ENCODE measurements at places on chromosomes 13 and 19. TPM values are rescaled to one million over a fixed set of nuclear protein-coding genes. Genes with fewer than 3 reads are reported as not detected.

- H3K4me1 ChIP-seq = no peaks in the 10 kb centered on the region
- no peak for DNase-seq
- no peak overlapping the region for H3K27ac ChIP-seq
- H3K4me3 ChIP-seq = no peak overlapping the region
- no peaks in the 10 kb centered on the region for H3K36me3 ChIP-seq
Measured at GRCh38 chr13:96216543-96216942, 126.6 kb downstream of the HS6ST3 start.

GRCh38 chr13:46086985-46087384, 17.8 kb downstream of the CPB2 start:
- no peaks in the 10 kb centered on the region for H3K4me1 ChIP-seq
- no peak overlapping the region for H3K4me3 ChIP-seq
- H3K27me3 ChIP-seq = no peaks in the 10 kb centered on the region
- DNase-seq = no peak
- no peak overlapping the region for H3K27ac ChIP-seq

OR10H5 gene
- not detected for total RNA-seq

DNA sequence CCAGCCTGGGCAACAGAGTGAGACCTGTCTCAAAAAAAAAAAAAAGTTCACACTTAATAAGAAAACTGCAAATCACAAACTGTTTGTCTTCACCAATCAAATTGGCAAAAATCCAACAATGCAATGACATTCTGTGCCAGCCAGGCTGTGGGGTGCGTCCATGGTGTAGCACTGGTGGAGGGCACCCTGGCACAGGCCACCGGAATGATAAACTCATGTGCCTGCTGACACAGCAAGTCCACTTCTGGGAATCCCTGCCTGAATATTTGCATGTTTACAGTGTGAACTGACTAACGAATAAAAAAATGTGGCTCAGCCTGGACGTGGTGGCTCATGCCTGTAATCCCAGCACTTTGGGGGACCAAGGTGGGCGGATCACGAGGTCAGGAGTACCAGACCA, 1.6 kb upstream of the LRRC25 start:
- DNase-seq = peak; percentile 78
- no peak overlapping the region for H3K27ac ChIP-seq
- no peak overlapping the region for H3K4me3 ChIP-seq
- H3K27me3 ChIP-seq = no peaks in the 10 kb centered on the region

- H3K4me3 ChIP-seq = no peak overlapping the region
- H3K4me1 ChIP-seq = no peaks in the 10 kb centered on the region
- no peaks in the 10 kb centered on the region for H3K27me3 ChIP-seq
- H3K36me3 ChIP-seq = no peaks in the 10 kb centered on the region
- no peak for DNase-seq
Measured at GRCh38 chr13:71374471-71375049, 492.4 kb downstream of the DACH1 start.

- peaks cover 14% of the 10 kb centered on the region for H3K36me3 ChIP-seq
- peak overlapping the region; percentile 58 for H3K27ac ChIP-seq
- no peak for DNase-seq
- H3K4me3 ChIP-seq = no peak overlapping the region
- no peaks in the 10 kb centered on the region for H3K27me3 ChIP-seq
Measured at GRCh38 chr19:34474233-34474989, 7.1 kb upstream of the WTIP start.

DNA sequence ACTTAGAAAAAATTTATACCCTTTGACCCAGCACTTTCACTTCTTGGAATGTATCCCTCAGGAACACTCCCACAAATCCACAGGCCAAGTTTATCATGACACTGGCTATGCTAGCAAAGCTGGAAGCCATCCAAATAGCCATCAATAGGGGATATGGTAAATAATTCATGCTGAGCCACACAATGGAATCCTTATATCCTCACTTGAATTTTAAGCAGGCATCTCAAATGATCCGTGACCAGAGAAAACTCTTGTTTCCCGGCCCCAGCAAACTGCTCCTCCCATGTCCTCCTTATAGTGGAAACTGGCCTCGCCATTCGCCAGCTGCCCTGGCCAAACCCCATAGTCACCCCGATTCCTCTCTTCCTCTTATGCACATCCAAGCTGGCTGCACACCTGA, 37.6 kb downstream of the GRIK5 start:
- no peak overlapping the region for H3K4me3 ChIP-seq
- no peaks in the 10 kb centered on the region for H3K4me1 ChIP-seq
- no peak overlapping the region for H3K27ac ChIP-seq

IGFL3 gene
- total RNA-seq = not detected

DNA sequence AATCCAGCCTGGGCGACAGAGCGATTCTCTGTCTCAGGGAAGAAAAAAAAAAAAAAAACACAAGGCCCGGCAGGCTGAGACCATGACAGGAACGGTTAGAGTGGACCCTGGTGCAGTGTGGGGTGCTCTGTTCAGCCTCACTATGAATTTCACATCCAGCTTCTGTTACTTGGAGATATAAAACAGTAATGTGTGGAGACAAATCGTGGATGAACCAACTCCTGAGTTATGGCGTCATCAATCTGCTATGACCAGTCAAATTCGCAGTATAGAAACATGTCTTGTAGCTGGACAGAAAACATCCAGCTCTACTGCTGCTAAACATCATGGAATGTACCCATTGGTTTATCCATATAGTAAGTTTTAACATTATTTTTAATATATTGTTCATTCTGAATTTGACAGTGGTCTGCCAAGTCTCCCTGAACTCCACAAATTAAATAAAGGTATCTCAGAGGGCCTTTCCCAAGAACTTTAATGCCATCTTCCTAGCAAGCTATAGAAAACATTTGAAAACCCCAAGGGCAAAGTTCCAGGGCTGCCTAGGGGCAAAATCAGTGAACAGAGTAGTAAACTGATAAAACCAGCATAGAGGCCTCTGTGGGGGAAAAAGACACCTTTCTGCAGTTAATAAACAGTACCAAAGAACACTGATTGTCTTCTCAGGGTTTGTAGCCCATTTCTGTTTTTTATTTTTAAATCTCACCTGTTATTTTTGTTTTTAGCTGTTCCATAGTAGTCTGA, 75.8 kb downstream of the LRCH1 start:
- no peak overlapping the region for H3K27ac ChIP-seq
- no peaks in the 10 kb centered on the region for H3K36me3 ChIP-seq

PDX1 gene
- not detected for total RNA-seq

C19orf33 gene
- total RNA-seq = 82.6 TPM

- peaks cover 21% of the 10 kb centered on the region for H3K4me1 ChIP-seq
- H3K27ac ChIP-seq = no peak overlapping the region
- H3K36me3 ChIP-seq = no peaks in the 10 kb centered on the region
- no peaks in the 10 kb centered on the region for H3K27me3 ChIP-seq
- DNase-seq = peak; percentile 91
Measured at GRCh38 chr19:870963-871401, 11.5 kb downstream of the CFD start.

RHPN2 gene
- total RNA-seq = 15.8 TPM

DNA sequence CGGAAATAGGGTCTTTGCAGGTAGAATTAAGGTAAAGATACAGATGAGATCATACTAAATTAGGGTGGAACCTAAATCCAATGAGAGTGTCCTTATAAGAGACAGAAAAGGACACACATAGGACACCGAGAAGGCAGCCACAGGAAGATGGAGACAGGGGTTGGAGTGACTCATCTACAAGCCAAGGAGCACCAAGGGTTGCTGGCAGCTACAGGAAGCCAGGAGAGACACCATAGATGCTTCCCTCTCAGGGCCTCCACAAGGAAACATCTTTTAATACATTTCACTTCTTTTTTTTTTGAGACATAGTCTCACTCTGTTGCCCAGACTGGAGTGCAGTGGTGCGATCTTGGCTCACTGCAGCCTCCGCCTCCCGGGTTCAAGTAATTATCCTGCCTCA, 10.1 kb downstream of the TMEM143 start:
- no peak overlapping the region for H3K27ac ChIP-seq
- no peaks in the 10 kb centered on the region for H3K27me3 ChIP-seq
- DNase-seq = no peak
- H3K36me3 ChIP-seq = no peaks in the 10 kb centered on the region

DNA sequence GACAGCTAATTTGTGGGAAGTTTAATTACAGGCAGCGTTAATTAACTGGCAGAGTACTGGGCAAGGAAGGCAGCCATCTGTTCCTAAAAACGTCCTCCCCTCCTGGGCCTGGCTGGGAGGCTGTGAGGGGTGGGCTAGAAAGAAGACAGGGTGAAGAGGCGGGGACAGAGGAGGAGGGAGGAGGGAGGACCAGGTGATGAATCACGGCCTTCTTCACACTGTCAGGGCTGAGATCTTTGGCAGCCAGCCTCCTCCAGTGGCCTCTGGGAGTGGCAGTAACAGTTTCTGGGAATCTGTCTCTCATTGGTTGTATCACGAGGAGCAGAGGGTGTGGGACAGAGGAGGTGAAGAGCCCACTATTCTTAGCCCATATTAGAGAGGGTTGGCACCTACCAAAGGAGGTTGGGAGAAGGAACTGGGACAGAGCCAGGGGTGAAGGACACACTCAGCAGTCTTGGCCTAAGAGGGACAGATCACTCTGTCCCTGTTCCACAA, 9.6 kb upstream of the ZNRF4 start:
- no peaks in the 10 kb centered on the region for H3K27me3 ChIP-seq
- no peaks in the 10 kb centered on the region for H3K4me1 ChIP-seq
- DNase-seq = no peak
- no peaks in the 10 kb centered on the region for H3K36me3 ChIP-seq

B3GNT3 gene
- total RNA-seq = 3.5 TPM
